ENCODE measurements at places on chromosomes 7 and 10. TPM values are rescaled to one million over a fixed set of nuclear protein-coding genes. Genes with fewer than 3 reads are reported as not detected.

The NPFFR1 gene
- under 0.01 TPM for total RNA-seq

The FZD8 gene
- 3.5 TPM for total RNA-seq

The CTAGE8 gene
- total RNA-seq: not detected

The SCART1 gene
- 1.1 TPM for total RNA-seq

- DNase-seq: no peak
These were observed 108.1 kb upstream of the FAM133B start for GRCh38 chr7:92698237-92698841.

GRCh38 chr7:2978408-2978807 lies 65.3 kb downstream of the CARD11 start:
- DNase-seq: no peak

GRCh38 chr7:87330942-87331341 lies 14.5 kb upstream of the CROT start:
- no peak for DNase-seq

DNA sequence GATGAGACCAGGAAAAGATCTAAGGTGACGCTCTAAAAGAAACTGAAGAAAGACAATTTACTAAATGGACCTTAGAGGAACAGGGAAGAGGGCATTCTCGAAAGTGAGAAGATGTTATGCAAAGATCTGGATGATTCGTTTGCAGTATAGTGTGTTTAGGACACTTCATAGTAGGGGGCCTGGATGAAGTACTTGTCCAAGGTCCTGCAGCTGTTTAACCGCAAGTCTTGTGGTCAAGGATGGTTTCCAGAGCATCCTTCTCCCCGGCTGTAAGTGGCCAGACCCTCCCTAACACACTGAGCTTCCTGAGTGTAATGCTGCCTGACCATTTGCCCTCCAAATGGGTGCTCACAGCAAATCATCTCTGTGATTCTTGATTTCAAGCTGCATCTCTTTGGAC lies 101.6 kb downstream of the XPNPEP1 start:
- DNase-seq: no peak

GRCh38 chr7:43244232-43244631 lies 131.8 kb downstream of the HECW1 start:
- no peak for DNase-seq

All from liver (tissue), 10 donors.